Fibroblast of skin of scalp (primary cell): ENCODE measurements at places on chromosomes 16 and 17.

- DNase-seq, result no peak
Measured at GRCh38 chr16:7055443-7055842, 277.2 kb upstream of the RBFOX1 start.

- no peak for DNase-seq
Measured at GRCh38 chr17:3037259-3037658, 26.1 kb downstream of the OR1D5 start.

DNA sequence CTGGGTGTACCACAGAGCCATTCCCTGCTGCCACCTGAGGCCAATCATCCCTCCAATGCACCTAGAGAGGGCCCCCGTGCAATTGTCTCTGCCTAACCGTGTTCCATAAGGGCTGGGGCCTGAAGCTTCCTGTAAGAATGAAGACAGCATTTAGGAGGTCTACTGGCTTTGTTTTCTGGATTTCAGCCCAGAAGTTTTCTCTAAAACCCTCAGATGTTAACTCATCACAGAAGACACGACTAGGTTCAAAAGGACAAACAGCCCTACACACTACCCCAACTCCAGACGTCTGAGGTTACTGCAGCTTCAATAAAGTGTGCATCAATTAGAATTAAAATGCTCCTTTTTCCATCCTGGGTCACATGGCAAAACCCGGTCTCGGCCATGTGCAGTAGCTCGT is 10.8 kb upstream of the DRG2 start:
- no peak for DNase-seq

DNA sequence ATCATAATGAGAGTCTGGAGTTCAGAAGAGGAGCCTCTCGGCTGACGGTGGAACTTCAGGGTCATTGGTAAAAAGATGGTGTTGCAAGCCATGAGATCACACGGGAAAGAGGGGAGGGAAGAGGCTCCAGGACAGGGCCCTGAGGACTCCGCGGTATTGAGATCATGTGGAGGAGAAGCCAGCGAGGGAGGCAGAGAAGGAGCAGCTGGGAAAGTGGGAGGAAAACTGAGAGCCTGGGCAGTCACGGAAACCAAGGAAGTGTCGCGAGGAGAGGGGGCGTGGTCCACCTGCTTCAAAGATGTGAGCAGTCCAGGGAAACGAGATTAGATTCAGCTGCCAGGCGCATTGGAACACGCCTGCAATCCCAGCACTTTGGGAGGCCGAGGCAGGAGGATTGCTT is 27.7 kb upstream of the SBK1 start:
- DNase-seq, result no peak

DNA sequence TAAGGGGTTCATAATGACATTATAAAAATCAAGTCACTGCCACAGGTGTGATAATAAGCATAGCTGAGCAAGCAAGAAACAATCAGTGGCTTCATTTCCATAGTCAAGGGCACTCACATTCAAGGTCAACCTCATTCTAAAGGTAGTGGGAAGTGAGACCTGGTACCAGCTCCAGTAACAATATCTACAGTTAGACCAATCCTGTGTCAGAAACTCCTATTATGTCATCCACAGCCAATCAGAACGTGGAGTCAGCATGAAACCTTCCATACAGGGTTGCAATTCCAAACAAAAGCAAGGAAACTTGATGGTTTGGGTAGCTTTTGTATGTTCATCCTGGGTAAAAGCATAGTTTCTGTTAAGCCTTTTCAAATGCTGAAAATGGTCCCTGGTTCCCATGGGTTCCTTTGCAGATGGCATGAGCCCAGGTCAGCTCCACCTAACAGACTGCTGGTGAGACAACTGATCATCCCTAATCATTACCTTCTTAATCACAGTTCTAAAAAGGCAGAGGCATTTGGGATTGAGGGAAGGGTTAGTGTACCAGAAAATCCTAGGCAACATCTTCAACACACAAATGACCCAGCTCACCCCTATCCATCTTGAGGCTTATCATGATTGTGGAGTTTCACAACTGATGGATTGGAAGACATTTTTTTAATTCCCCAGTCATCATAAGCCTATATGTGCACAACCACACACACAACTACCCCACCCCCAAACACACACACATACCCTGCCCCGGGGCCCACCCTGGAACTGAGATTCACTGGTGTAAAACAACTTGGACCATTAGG is 30.4 kb downstream of the TEX2 start:
- no peak for DNase-seq

GRCh38 chr16:31474173-31474714 is 2.3 kb downstream of the TGFB1I1 start:
- DNase-seq, result peak; percentile 57

DNA sequence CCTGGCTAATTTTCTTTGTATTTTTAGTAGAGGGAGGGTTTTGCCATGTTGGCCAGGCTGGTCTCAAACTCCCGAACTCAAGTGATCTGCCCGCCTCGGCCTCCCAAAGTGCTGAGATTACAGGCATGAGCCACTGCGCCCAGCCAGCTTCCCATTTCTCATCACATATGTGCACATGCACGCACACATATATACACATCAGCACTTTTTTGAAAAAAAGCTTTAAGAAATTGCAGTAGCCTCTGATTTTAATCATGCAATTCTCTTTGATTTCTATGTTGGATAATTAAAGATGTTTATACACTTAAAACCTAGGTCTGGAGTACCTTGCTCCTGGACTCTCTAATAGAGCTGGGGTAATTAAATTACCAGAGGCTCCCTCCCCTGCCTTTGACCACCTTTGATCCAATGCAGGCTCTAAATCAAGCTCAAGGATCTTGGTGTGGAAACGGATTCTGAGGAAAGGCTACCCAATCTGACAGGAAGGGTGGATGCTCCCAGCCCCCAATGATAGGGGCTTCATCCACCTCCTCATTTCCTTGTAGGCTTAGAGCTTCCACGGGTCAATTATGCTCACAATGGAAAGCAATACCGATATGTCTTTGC is 29.7 kb upstream of the GAN start:
- DNase-seq, result no peak

GRCh38 chr16:2404099-2404498 is 25.1 kb upstream of the CCNF start:
- peak; percentile 24 for DNase-seq

DNA sequence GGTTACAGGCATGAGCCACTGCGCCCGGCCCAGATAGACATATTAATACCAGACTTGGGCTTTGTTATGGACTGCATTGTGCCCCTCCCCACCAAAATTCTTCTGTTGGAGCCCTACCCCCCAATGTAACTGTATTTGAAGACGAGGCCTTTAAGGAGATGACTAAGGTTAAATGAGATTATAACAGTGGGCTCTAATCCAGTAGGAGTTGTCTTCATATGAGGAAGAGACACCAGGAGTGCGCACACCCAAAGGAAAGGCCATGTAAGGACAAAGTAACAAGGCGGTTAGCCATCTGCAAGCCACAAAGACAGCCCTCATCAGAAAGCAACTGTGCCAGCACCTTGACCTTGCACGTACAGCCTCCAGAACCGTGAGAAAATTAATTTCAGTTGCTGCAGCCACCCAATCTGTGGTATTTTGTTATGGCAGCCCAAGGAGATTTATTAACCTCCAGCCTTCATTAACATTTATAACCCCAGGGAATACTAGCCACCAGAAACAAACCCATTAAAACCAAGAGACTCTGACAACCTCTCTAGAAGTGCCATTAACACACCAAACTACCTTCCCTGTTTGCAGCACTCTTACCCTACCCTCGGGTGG is 107.6 kb downstream of the TTC19 start:
- DNase-seq, result no peak

GRCh38 chr17:18231164-18231563 is 5.7 kb downstream of the LLGL1 start:
- no peak for DNase-seq

GRCh38 chr17:51435171-51435552 is 174.8 kb downstream of the UTP18 start:
- DNase-seq, result no peak

GRCh38 chr17:18967916-18968315 is 16.0 kb downstream of the SLC5A10 start:
- DNase-seq, result no peak

DNA sequence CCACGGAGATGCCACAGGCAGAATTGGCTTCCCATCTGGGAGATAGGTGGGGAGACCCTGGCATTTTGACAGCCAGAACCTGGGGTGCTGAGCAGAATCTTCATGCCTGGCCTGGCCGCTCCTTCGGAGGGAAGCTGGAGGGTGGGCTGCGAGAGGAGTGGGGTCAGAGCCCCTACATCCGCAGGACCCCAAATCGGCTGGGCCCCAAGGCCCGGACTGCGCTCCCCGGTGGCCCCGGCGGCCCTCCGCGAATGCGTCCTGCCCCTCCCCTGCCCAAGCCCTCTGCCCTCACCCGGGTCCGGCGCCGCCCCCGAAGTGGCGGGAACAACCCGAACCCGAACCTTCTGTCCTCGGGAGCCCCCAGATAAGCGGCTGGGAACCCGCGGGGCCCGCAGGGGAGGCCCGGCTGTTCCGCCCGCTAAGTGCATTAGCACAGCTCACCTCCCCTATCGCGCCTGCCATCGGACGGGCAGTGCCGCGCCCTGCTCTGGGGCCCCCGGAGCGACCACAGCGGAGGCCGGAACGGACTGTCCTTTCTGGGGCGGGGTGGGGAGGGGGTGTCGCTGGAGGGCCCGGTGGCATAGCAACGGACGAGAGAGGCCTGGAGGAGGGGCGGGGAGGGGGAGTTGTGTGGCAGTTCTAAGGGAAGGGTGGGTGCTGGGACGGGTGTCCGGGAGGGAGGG is 850 bp upstream of the PNMT start:
- DNase-seq, result no peak

GRCh38 chr16:11384184-11384955 is 39.1 kb downstream of the RMI2 start:
- no peak for DNase-seq

GRCh38 chr16:75550211-75550662 is 5.8 kb downstream of the TMEM231 start:
- peak; percentile 12 for DNase-seq

DNA sequence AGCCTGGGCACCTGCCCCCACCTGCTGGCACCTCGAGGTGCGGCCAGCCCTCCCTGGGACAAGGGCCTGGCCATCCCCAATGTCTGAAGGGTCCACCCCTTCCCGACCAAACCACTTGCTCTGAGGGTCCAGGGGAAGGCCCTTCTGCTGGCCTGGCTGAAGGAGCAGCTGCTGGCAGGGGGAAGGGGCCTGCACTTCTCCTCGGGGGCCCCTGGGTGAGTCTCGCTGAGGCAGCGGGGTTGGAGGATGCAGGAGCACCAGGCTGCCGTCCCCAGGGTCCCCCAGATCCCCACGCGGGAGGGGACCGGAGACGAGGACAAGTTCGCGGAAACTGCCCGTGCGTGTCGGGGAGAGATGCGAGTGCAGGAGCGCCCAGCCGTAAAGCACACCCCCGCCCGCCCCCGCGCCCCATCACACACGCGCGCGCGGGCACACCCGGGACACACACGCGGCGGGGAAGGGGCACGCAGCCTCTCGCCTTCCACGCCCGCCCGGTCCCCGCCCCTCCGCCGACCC is 725 bp upstream of the CACNA1H start:
- DNase-seq, result no peak

DNA sequence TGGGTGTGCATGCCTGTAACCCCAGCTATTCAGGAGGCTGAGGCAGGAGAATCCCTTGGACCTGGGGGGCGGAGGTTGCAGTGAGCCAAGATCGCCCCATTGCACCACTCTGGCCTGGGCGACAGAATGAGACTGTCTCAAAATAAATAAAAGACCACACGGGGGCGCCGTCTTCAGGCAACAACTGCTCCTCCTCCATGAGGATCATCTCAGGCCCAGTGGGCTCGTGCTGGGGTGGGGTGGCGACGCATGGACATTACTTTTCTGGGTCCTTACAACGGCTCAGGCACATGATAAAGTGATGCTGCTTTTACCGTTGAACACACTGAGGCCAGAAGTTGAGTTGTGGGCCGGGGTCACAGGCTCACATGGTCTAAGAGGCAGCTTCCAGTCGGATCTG is 56.2 kb downstream of the PRMT7 start:
- peak; percentile 35 for DNase-seq

- no peak for DNase-seq
Measured at GRCh38 chr17:74907012-74907411, 13.6 kb upstream of the FADS6 start.

DNA sequence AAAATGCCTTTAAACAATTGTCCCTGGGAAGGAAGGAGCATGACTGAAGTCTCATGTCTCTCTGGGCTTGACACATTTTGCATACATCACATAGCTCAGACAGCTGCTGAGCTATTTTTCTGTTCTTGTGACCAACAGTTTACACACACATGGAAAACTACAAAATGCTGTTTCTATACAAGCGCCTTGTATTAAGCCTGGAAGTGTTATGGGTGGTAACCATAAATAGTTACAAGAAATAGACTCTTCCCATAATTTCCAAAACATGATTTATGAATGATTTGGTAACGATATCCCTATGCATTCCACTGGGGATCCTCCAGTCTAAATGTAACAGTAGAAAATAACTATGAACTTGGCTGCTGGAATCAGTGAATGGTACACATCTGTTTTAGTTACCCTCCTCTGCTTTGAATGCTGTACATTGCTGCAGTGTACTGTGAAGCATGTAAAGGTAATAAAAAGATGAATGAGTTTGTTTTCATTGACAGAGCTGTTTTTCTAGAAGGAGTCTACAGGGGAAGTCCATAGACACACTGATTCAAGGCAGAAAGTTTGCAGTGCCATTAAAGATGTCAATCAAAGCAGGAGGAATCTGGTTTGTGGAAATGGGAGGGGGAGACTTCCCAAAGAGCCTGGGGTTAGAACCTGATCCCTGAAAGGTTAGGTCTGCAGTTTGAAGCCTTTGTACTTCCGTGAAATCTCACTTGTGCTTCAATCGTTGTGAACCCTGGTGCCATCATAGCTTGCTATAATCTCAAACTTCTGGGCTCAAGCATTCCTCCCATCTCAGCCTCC is 5.0 kb downstream of the ACSF2 start:
- DNase-seq, result no peak

DNA sequence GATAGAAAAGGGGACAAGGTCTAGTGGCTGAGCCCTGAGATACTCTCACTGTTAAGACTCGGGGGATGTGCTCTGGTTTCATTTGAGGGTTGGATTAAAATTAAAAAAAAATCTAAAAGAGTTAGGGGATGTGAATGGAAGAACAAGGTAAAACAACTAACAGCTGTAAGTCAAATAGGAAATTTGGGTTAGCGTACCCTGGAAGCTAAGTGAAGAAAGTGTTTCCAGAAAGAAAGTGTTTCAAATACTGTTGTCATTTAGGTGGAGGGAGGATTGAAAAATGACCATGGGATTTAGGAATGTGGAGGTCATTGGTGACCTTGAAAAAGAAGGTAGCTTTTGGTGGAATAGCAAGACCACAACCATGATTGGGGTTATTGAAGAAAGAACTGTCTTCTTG is 37.7 kb downstream of the PPM1D start:
- no peak for DNase-seq

- no peak for DNase-seq
Measured at GRCh38 chr16:946048-946395, 24.8 kb downstream of the LMF1 start.

DNA sequence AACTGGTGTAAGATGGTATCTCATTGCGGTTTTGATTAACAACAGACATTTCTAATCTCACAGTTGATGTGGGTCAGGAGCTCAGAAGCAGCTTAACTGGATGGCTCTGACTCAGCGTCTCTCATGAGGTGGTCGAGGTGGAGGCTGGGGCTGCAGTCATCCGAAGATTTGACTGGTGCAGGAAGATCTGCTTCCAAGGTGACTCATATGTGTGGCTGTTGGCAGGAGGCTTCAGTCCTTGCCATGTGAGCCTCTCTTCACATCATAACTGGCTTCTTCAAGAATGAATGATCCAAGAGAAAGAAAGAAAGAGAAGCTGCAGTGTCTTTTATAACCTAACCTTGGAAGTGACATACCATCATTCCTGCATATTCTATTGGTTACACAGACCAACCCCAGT is 376.1 kb downstream of the SEC14L1 start:
- peak; percentile 70 for DNase-seq
